AG20443 (cell line): ENCODE measurements at places on chromosomes 7 and 10.

DNA sequence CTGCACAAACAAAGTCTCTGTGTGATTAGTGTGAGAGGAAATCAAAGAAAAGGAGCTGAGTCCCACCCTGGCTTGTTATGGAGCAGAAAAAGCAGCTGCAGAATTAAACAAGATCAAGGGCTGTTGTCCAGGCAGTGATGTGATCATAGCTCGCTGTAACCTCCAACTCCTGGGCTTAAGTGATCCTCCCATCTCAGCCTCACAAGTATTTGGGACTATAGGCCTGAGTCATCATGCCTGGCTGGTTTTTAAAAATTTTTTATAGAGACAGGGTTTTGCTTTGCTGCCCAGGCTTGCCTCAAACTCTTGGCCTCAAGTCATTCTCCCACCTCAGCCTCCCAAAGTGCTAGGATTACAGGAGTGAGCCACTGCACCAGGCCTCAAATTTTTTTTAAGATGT lies 88.9 kb downstream of the IPMK start:
- no peak for DNase-seq

- no peak for DNase-seq
Measured at GRCh38 chr10:67770537-67770936, 67.5 kb downstream of the DNAJC12 start.

DNA sequence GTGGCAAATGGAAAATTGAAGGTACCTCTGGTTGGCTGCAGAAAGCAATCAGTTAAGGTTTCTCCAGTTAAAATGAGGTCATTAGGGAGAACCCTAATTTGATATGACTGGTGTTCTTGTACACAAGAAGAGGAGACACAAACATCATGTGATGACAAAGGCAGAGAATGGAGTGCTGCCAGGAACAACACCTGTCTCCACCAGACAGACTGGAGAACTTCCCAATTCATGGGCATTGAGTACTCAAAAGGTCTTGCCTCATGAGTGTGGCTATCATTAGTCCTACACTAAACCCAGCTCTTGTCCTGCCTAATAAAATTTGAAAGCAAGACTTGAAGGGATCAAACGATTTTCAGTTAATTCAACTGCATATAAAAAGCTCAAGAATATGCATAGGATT lies 152.6 kb downstream of the PTPN20 start:
- no peak for DNase-seq

- no peak for DNase-seq
Measured at GRCh38 chr7:498678-499641, 20.7 kb downstream of the PDGFA start.

DNA sequence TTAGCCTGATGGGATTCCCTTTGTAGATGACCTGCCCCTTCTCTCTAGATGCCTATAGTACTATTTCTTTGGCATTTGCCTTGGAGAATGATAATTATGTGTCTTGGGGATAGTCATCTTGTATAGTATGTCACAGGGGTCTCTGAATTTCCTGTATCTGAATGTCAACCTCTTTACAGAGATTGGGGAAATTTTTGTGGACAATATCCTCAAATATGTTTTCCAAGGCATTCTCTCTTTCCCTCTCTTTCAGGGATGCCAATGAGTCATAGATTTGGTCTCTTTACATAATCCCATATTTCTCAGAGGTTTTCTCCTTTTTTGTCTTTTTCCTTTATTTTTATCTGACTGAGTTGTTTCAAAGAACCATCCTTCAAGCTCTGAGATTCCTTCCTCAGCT lies 99.4 kb downstream of the CTNNA3 start:
- DNase-seq: no peak

- DNase-seq: peak; percentile 48
Measured at GRCh38 chr7:107659666-107660065, 962 bp upstream of the SLC26A4 start.

- DNase-seq: no peak
Measured at GRCh38 chr7:157721468-157722136, 384.8 kb downstream of the DNAJB6 start.

DNA sequence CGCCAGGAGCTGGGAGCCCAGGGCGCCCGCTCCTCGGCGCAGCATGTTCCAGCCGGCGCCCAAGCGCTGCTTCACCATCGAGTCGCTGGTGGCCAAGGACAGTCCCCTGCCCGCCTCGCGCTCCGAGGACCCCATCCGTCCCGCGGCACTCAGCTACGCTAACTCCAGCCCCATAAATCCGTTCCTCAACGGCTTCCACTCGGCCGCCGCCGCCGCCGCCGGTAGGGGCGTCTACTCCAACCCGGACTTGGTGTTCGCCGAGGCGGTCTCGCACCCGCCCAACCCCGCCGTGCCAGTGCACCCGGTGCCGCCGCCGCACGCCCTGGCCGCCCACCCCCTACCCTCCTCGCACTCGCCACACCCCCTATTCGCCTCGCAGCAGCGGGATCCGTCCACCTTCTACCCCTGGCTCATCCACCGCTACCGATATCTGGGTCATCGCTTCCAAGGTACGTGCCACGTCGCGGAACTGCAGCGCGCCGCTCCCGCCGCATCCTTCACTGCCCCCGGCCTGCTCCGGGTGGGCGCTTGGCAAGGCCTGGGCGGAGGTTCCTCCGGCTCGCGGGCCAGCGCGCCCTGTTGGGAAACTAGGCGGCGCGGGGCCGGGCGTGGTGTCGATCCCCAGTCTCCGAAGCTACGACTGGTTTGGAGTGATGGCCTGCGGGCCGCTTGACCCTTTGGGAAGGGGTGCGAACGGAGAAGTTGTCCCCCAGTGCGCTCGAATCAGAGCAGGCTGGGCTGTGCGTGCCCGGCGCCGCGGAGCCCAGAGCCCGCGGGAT lies 868 bp downstream of the EMX2 start:
- DNase-seq: peak; percentile 54

GRCh38 chr10:103811463-103811862 lies 43.9 kb downstream of the SH3PXD2A start:
- DNase-seq: no peak

DNA sequence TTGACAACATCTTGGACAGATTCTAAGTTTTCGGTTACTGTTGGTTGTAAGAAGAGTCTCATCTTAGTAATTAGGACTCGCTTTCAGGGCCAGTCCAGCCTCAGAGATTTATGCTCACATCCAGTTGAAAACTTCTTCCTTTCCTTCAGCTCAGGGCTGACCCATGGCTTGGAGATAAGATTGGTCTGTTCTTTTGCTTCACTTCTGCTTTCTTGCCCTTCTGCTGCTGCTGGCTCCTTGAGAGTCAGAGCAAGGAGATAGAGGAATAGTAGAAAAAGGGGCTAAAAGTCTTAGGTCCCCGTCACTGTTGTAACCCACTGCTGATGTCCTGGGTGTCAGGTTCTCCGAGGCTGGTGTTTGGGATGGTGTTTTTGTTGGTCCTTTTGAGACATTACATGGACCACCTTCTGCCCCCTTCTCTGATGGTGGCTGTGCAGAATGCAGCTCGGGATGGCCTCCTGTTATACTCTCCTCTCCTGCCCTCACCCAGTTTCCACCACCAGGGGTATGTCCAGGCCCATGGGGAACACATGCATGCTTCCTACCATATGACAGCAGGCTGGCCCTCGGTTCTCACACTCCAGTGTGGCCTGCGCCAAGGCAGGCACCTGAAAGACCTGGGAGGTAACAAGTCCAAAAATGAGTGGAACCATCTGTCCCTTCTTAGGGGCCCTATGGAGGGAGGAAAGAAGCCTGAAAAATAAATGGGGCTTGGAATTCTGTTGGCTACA lies 67.8 kb upstream of the PCBD1 start:
- DNase-seq: no peak

DNA sequence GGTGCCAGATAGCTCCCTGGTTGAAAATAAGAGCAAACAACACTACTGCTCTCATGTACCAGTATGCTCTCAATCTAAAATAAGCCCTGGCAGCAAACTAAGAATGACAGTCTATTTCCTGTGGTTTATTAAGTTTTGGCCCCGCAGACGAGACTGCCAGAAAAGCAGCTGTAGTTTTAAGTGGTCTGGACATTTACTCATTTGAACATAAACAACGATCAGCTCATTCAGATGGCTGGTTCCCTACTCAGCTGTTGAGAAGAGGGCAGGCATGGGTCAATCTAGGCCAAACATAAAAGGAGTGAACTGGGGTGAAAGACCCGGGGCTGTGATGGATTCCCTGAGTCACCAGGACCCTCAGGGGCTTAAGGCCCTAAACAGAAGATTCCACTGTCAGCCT lies 4.5 kb downstream of the TRIL start:
- no peak for DNase-seq

DNA sequence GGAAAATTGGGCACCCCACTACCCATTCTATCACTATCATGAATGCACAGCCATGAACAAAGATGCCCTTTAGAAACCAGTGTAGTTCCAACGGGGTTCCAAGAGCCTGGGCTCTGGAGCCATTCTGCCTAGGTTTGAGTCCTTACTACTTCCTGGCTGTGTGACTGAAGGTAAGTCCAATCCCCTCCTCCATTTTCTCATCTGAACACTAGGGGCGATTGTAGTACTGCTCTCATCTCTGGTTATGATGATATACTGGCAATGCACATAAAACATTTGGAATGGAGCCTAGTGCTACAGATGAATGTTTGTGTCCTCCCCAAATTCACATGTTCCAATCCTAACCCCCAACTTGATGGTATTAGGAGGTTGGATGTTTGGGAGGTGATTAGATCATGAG lies 28.1 kb upstream of the CDH23 start:
- DNase-seq: no peak

- DNase-seq: no peak
Measured at GRCh38 chr10:14549496-14549895, 218.8 kb upstream of the FRMD4A start.

DNA sequence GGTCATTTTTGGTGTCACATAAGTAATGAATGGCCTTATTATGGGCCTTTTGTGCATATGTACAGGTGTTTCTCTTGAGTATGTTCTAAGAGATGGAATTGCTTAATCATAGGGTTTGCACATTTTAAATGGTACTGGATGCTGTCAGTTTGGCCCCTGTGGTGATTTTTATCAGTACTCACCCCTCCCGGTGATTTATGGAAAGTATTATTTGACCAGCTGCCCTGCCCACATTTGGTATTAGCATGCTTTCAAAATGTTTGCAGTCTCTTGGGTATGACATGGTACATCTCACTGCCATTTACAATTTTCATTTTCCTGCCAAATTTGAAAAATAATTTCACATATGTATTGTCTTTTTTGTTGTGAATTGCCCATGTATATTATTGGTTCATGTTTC lies 427.7 kb downstream of the LRMDA start:
- no peak for DNase-seq

GRCh38 chr7:6310271-6310993 lies 38.0 kb upstream of the CYTH3 start:
- DNase-seq: no peak
